Mesothelial cell of epicardium (in vitro differentiated cells): ENCODE measurements at places on chromosomes 4 and X. TPM values are rescaled to one million over a fixed set of nuclear protein-coding genes. Genes with fewer than 3 reads are reported as not detected.
A peak's percentile ranks its signal among the peaks of the same experiment; 100 is the strongest.

Gene MAGEC3
- 0.16 to 0.38 TPM (median 0.18 TPM) in 3 replicates for total RNA-seq

Gene NAA11
- not detected in 3 replicates for total RNA-seq

Gene GDPD2
- 0.29 to 0.36 TPM (median 0.31 TPM) in 3 replicates for total RNA-seq

Gene TRIML2
- not detected in 3 replicates for total RNA-seq

Gene CENPI
- total RNA-seq: 7.7 to 9.6 TPM (median 8.3 TPM) in 3 replicates

Gene GLRA3
- total RNA-seq: 0.02 TPM in 1 of 3 replicates, not detected in the others

Gene AFM
- not detected in 3 replicates for total RNA-seq

Gene SPANXA1
- not detected in 3 replicates for total RNA-seq

Gene MAGED4
- total RNA-seq: 75.6 to 94.1 TPM (median 80.2 TPM) in 3 replicates

Gene PKD2
- 63.3 to 65.7 TPM (median 65.5 TPM) in 3 replicates for total RNA-seq

Gene DDIT4L
- total RNA-seq: 4.8 to 6.9 TPM (median 6.0 TPM) in 3 replicates

Gene DGAT2L6
- not detected in 3 replicates for total RNA-seq

Gene EVC2
- 16.9 to 17.4 TPM (median 17.1 TPM) in 3 replicates for total RNA-seq

Gene HSD17B10
- 65.8 to 70.1 TPM (median 68.6 TPM) in 3 replicates for total RNA-seq

Gene RNF175
- total RNA-seq: 2.3 to 4.3 TPM (median 2.5 TPM) in 3 replicates

GRCh38 chr4:37719021-37719420 is 32.8 kb upstream of the RELL1 start:
- no peak for DNase-seq

- DNase-seq: no peak
Measured at GRCh38 chr4:137961051-137961438, 281.1 kb downstream of the SLC7A11 start.

- no peak for DNase-seq
Measured at GRCh38 chrX:131322651-131323050, 33.5 kb upstream of the IGSF1 start.

GRCh38 chr4:70712604-70713452 is 8.9 kb upstream of the RUFY3 start:
- no peak for DNase-seq

- DNase-seq: no peak
Measured at GRCh38 chr4:62133977-62134376, 933.9 kb downstream of the ADGRL3 start.

DNA sequence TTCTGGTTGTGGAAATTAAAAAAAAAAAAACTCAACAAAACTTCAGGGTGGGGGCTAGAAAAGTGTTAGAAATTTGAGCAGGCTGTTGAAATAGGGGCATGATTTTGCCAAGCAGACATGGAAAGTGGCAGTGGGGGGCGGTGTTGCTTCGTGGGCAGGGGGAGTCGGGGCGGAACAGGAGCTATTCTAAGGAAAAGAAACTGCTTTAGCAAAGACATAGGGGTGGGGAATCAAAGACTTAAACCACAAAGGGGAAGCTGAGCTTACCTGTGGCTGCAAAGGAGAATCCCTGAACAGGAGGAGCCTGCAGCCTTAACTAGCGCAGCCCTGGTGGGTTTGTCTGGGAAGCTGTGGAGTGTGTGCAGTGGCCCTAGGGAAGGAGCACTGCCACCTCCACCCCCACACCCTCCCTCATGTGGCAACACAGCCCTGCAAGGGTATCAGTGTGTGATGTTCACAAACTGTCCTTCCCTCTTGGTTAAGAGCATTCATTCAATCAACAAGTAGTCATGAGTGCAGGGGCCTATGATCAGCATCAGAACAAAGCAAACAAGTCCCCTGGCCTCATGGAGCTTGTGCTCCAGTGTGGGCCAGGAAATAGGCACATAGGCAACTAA is 20.5 kb downstream of the SEL1L3 start:
- DNase-seq: no peak

DNA sequence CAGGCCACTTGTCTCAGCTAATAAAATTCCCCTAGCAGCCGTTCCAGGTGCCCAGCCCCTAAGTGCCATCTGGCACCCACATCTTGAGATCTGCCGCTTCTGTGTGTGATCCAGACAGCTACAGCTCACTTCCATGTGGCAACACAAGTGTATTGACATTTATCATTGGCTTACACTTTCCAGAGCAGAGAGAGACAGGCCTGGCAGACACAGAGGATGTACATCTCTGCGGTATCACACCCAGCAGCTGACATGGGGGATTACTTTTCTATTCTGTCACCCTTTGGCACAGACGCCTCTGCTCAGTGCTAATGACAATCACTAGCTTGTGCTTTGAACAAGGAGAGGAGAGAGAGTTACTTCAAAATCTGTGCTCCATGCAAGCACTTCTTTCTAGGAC is 195.9 kb downstream of the KDR start:
- DNase-seq: no peak

- DNase-seq: no peak
Measured at GRCh38 chrX:123298026-123298425, 113.9 kb downstream of the GRIA3 start.

- DNase-seq: no peak
Measured at GRCh38 chrX:97705936-97706335, 822.2 kb downstream of the RPA4 start.

DNA sequence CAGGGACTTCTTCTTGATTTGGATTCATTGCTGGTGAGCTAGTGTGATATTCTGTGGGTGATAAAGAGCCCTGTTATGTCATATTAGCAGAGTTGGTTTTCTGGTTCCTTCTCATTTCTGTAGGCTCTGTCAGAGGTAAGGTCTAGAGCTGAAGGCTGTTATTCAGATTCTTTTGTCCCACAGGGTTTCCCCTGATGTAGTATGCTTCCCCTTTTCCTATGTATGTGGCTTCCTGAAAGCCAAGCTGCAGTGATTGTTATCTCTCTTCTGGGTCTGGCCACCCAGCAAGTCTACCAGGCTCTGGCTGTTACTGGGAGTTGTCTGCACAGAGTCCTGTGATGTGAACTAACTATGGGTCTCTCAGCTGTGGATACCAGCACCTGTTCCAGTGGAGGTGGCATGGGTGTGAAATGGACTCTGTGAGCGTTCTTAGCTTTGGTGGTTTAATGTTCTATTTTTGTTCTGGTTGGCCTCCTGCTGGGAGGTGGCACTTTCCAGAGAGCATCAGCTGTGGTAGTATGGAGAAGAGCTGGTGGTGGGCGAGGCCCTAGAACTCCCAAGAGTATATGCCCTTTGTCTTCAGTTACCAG is 373.7 kb downstream of the AR start:
- DNase-seq: no peak

GRCh38 chr4:101938836-101939235 is 148.3 kb downstream of the BANK1 start:
- DNase-seq: no peak

DNA sequence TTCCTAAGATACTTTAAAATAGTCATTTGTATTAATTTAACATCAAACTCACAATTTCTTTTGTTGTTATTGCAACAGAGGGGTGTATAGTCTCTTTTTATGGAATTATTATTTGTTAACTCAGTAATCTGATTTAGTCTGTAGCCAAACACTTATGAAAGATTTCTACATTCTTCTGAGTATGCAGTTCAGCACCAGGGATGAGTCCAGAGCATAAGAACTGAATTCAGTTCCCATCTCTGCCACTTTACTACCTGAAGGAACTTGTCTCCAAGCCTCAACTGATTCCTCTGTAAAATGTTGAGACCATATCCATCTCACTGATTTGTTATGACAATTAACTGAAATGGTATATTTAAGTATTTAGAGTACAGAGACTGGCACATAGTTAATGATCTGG is 45.5 kb downstream of the METTL14 start:
- no peak for DNase-seq

DNA sequence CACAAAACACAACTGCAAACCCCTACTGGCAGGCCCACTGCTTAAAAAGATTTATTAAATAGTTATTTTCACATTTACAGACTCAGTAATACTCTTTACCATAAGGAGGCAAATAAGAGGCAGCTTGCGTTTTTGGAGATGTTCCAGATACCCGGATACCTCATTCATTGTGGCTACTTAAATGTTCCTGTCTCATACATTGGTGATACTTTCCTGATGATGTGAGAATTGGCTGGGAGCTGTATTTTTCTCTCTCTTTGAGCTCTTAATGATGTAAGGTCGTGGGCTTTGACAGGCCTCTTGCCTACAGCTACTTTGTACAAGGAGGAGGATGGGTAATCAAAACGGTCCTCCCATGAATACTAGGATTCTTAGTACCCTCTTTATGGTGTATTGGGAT is 101.5 kb downstream of the AKAP4 start:
- DNase-seq: no peak

GRCh38 chrX:134990801-134991481 is at the start of gene SMIM10:
TSS of gene SMIM10 (plus strand) at chrX:134990991. CDS start at chrX:134991096, 105 bp downstream.
- peak; percentile 23 for DNase-seq

DNA sequence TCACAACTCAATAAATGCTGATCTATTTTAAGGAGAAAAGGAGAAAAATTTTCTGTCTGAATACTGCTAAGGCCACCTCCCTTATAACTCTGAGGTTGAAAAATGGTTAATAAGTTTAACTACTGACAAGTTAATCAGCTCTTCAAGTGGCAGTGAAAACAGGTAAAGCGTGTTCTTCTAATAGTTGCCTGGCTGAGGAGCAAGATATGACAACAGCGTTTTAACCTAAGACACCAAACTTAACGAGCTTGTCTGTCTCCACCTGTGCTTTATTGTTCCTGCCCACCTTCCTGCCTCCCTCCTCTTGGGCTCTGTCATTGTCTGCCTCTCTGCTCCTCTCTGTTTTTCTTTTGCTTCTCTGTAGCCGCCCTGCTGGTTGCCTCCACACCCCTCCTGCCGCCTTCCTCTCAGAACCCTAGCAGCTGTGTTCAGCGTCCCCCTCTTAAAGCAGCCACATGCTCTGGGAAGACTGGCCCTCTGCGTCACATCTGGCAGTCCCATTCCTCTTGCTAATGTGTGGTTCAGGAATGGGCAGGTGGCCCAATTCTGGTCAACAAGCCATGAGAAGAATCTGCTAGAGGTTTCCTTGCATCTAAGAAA is 4.3 kb upstream of the TSPAN5 start:
- no peak for DNase-seq

GRCh38 chrX:43688586-43688985 is 32.5 kb downstream of the MAOA start:
- DNase-seq: no peak

- no peak for DNase-seq
Measured at GRCh38 chr4:1684506-1685234, 557 bp upstream of the FAM53A start.

DNA sequence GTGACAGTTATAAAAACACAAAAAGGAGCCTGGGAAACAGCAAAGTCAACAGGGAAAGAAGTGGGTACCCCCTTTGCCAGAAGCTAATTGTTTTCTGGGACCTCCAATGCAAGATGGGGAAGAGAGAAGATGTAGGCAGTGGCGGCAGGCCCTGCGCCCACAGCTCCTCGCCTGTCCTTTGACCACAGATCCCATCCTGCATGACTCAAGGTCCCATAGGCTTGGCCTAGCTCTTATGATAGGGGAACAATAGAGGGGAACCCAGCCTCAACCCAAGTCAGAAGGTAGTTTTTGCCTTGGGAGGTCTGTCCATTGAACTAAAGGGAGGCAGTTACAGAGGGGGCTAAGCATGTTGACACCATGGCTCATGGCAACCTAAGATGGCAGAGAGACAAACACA is 14.2 kb downstream of the ZMYM3 start:
- no peak for DNase-seq

- no peak for DNase-seq
Measured at GRCh38 chr4:169282429-169283113, 11.8 kb upstream of the SH3RF1 start.

GRCh38 chrX:17923546-17923945 is 62.4 kb upstream of the RAI2 start:
- no peak for DNase-seq

- no peak for DNase-seq
Measured at GRCh38 chr4:72063726-72064125, 31.9 kb downstream of the NPFFR2 start.

DNA sequence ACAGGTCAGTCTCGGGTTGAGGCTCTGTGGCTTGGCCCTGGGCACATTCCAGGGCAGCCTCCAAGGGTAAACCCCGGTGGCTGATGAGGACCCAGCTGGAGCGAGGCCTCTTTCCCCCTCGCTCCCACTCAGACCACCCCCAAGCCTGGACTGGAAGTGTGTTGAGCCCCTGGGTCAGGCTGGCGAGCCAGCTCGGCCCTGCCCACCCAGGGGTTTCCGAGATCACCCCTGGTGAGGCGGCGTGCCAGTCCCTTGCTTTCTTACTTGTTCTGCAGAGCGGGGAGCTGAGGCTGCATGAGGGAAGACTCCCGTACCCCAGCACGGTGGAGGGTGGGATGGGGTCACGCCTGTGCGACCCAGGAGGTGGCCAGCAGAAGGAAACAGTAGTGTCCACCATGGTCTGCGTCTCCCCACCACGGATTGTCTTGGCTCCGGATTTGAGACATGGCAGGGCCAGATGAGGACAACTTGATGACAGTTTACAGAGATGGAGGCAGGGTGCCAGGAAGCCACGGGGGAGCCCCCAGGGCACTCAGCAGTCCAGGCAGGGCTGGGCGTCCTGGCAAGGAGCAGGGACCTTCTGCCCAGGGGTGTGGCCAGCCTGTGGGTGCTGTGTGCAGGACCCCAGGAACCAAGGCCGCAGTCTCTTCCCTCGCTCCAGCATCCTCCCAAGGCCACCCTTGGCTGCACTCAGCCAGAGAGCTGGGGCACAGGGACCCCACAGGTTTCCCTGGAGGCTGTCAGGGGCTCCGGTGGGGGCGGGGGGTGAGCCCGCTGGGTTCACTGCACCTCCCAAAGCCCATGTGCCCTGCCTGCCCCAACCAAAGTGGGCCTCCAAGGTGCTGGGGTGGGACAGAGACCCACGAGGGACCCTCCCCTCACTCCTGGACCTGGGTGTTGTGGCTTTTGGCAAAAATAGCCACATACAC is 6.6 kb upstream of the FGFRL1 start:
- no peak for DNase-seq

- DNase-seq: no peak
Measured at GRCh38 chr4:54032558-54033135, 31.8 kb downstream of the CHIC2 start.

DNA sequence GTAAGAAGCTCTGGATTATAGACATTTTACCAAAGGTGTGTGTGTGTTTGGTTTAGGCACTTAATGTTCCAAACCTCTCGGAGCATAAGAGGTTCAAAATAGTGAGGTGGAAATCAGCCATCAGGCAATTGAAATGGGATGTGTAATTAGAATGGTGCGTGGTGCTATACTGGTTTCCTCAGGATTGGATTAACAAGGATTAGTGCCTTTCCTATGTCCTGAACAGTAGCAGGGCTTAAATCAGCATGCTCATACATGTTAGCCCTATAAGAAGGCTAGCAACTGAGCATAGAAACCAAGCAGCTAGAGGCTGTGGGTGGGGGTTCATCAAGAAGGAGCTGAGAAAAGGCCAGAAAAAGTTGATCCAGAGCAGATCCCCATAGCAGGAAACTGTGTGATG is 256.8 kb upstream of the CXXC4 start:
- no peak for DNase-seq

GRCh38 chrX:6383488-6383887 is 151.4 kb downstream of the VCX3A start:
- no peak for DNase-seq

- DNase-seq: no peak
Measured at GRCh38 chr4:186771624-186772023, 48.0 kb upstream of the FAT1 start.

DNA sequence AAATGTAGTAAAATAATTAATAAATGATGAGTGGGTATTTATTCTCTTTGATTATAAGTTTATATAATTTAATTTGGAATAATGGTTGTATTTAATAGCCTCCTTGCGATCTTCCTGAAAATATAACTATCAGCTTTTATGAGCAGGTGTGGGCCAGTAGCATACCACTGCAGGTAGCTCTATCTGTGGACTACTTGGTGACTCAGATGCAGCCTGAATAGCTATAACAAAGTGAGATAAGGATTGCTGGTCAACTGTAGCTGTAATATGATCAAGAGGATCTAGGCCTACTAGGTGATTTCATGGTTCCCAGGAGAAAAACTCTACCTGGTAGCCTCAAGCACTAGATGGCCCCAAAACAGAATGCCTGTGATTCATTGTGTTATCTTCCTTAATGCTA is 47.1 kb upstream of the BMP15 start:
- no peak for DNase-seq
